Kidney capillary endothelial cell (primary cell): ENCODE measurements at places on chromosomes 3 and 15.
A peak's percentile ranks its signal among the peaks of the same experiment; 100 is the strongest.

DNA sequence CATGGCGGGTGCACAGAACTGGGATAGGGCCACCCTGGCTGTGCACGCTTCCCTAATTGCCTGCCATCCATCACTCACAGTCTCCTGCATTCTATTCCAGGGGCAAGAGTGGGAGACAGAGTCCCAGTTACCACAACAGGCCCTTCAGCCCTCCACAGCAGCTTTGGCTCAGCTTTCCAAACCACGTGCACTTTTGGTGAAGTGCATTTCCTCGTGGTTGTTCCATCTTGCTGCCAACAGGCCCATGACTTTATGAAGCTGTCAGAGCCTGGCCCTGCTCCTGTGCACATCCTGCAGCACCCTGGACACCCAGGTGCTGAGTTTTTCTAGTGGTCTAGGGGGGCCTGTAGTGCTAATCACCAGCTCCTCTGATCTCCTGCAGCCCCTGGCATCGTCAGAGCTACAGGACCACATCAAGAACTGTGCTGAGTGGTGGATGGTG, 110.2 kb downstream of the ADCY5 start:
- DNase-seq: no peak

DNA sequence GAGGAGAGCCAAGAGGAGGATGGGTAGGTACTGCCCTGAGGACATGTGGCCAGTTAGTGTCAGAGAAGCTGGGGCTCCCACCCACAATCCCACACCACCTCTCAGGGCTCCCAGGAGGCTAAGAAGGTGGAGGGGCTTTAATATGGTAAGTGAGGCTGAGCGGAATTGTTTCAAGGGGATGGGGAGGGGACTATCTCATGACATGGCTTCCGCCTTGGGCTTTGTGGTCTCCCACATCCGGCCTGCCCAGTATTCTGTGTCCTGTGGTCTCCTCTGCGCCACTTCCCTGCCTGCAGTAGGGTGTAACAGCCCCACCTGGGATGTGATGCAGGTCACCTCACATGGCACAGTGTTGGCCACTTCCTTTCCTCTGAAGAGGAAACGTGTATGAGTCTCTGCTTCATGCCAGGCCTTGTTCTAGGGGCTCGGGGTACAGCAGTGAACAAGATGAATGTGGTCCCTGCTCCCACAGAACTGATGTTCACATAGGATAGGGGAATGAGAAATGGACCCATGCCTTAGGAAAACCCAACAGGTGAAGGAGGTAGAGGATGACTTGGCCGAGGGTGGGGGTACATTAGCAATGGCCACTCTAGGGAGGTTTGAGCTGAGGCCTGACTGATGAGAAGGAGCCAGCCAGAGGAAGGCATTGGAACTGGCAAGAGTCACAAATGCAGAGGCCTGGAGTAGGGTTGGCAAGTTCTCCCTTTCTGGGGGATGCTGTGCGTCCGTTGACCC, 3.2 kb downstream of the NEIL1 start:
- DNase-seq: no peak

GRCh38 chr15:51341366-51342226, at the start of gene GLDN:
TSS of gene GLDN (plus strand) at chr15:51341655. CDS start at chr15:51341685, 30 bp downstream.
- DNase-seq: no peak

- DNase-seq: no peak
Observed at GRCh38 chr3:16148213-16148612, 26.3 kb upstream of the GALNT15 start.

DNA sequence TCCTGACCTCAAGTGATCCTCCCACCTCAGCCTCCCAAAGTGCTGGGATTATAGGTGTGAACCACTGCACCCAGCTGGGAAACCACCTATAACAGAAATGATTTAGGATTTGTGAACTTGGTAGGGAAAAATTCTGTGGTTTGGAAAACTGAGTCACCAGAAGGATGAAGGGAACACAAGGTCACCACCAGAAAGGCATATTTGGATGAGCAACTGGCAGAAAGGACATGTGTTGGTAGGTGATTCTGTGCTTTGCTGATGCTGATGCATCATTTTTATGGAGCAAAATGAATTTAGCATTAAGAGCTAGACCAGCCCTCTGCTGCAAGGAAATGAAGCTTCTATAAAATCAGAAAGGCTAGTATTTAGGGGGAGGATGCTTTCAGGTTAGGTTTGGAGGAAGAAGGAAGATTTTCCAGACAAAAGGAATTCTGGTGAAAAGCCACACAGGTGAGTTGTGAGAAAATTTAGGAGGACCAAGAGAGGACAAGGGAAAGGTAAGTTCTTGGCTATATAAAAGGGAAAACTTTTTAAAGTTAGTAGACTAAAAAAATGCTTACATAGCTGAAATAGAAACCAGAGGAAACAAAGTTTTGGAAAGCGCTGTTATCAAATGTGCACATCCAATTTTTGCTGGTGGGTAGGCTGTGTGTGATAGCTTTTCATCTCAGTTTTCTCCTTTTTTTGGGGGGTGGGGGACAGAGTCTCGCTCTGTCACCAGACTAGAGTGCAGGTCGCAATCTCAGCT, 3.6 kb downstream of the PXK start:
- DNase-seq: no peak

- DNase-seq: peak; percentile 43
Observed at GRCh38 chr3:196288141-196288460, 575 bp upstream of the PCYT1A start.

GRCh38 chr15:78909791-78910228, 35.0 kb downstream of the CTSH start:
- peak; percentile 71 for DNase-seq

GRCh38 chr3:11803977-11804892, 42.5 kb downstream of the TAMM41 start:
- DNase-seq: peak; percentile 64

DNA sequence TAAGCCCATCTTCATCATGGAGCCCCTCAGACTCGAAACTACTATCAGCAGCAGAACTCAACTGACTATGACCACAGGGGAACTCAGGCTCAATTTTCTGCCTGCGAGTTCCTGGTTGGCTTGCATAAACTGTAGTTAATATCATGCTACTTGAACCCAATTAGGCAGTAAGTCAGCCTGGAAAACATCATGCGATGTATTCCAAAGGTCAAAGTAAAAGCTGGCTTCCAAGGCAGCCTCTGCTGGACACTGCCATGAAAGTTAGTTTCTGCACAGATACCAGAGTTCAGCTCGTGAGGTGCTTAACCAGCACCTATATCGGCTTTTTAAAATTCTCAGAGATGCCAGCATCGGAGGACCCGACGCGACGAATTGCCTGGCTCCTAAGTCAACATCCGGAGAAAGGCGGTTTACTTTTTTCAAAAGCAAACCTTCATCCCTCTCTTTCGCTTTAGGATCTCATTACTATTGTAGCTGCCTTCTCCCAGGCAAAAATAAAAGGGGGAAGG, 3.8 kb downstream of the ANP32A start:
- peak; percentile 11 for DNase-seq

GRCh38 chr3:103056542-103056941, 621.7 kb downstream of the ZPLD1 start:
- DNase-seq: no peak

DNA sequence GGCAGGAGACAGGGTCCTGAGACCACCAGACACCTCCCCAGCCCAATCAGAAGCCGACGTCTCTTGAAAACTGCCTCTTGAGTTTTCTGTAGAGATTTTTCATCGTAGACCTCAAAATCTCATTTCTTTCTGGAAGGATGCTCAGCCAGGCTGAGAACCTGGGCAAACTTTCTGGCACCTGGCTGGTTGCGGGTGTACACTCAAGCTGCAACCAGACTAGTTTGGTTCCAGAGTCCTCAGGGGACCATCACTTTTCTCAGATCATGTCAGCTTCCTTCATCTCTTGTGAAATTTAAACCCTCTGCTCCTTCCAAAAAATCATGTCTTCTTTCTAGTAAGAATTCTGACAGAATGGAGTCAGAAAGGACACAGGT, 45.1 kb downstream of the CMTM7 start:
- DNase-seq: no peak

DNA sequence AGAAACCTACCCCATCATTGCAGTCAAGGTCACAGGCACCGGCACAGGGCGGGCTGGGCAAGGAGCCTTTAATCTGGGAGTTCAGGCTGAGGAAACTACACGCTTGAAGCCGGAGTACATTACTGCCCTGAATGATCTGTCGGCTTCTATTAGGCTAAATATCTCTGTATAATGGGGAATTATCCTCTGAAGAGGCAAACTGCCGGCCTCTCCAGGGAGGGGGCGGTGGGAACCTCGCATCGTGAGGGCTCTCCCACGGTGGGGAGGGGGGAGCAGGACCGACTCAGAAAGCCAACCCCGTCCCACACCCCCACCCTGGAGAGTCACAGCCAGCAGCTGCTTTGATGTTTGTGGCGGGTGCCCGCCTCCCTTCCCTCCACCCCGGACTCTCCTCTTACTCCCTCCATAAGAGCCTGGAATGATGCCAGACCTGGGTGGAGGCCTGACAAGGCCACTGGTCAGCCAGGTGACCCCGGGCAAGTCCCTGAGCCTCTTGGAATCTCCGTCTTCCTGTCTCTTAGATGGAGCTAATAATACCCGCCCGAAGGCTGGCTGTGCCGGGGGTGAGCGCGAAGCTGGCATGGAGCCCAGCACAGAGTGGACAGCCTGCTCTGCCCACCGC, 63.4 kb upstream of the LINGO1 start:
- DNase-seq: no peak

GRCh38 chr3:28940530-28940929, 340.3 kb upstream of the RBMS3 start:
- DNase-seq: no peak

DNA sequence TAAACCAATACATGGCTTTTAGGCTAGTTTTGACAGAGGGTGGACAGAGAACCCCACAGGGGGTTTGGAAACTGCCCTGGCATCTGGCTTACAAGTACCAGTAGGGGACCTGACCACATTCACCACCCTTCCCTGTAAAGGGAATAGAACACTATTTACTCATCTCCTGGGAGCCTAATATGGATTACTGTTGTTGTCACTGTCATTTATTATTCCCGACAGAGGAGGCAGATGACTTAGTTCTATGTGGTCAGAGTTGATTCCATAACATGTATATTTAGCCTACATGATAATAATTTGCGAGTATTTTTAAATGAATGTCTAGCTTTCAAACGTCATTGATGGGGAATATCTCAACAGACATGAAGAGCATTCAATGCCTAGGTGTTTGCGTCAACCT, 15.9 kb downstream of the ZBTB38 start:
- no peak for DNase-seq

DNA sequence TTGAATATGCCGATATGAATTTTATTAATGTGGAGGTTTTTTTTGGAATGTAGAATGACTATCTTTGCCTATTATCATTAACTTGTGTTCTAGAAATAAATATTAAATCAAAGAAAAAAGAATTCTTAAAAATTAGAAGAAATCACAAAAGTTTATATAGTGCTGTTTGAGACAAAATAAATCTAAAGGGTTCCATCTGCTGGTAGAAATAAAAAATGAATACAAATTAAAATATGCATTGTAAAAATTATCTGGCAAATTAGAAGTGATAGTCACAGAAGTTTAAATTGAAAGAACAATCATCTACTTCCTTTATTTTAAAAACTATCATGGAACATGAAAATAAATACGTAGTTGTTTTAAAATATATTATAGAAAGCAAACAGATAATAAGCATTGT, 22.7 kb upstream of the ZBTB20 start:
- DNase-seq: no peak

GRCh38 chr3:41265823-41266273, 66.5 kb downstream of the CTNNB1 start:
- DNase-seq: peak; percentile 35

GRCh38 chr3:189267981-189268613, 96.3 kb downstream of the TPRG1 start:
- no peak for DNase-seq

- peak; percentile 77 for DNase-seq
Observed at GRCh38 chr15:37764733-37765191, 169.7 kb upstream of the TMCO5A start.

DNA sequence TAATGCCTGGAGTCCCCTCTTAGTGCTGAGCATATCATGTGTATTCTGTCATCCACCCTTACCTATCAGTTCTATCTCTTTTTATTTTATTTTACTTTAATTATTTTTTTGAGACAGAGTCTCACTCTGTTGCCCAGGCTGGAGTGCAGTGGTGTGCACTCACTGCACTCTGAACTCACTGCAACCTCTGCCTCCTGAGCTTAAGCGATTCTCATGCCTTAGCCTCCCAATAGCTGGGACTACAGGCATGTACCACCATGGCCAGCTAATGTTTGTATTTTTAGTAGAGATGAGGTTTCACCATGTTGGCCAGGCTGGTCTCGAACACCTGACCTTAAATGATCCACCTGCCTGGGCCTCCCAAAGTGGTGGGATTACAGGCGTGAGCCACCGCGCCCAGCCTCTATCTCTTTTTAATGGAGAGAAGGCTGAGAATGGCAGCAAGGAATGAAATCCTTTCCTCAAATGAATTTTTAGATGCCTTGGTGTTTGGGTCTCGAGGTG, 11.4 kb downstream of the SACM1L start:
- no peak for DNase-seq

GRCh38 chr3:126745760-126746394, 41.8 kb downstream of the CHCHD6 start:
- DNase-seq: no peak

GRCh38 chr3:186432189-186432588, 70.2 kb upstream of the DGKG start:
- DNase-seq: no peak

GRCh38 chr3:39850716-39851032, 41.3 kb downstream of the MYRIP start:
- DNase-seq: no peak

DNA sequence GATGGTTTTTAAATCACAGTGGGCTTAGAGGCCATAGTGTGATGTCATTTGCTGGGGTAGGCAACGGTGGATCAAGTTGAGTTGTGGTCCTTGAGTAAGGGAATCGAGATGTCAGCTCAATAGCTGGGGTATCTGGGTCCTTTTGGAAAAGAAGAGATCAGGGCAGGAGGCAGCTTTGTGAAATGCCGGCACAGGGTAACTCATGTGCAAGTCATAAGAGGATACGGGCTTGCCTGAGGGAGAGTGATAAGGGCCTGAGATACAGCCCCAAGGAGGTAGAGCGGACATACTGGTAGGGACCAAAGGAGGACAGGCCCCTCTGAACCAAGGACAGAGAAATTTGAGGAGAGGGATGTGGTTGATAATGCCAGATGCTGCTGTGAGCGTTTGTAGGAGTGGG, 4.2 kb upstream of the FAM131A start:
- no peak for DNase-seq

DNA sequence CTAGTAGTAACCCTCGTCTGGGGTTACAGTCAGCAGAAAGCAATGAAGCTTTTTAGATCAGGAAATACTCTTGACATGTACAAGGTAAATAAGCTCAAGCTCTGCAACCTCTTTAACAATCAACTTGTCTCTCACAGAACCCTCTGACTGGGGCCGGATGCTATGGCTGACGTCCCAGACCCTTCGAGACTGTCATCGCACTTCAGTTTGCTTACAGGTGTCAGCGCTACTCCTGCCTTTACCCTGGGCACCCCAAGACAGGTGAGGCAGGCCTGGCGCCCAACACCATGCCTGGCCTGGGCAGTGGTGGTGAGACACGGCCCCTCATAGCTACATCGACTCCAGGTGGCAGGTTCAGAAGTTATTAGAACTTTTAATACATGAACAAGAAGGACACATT, 30.6 kb downstream of the LRRFIP2 start:
- no peak for DNase-seq
